ENCODE measurements at places on chromosomes 6 and 20. TPM values are rescaled to one million over a fixed set of nuclear protein-coding genes. Genes with fewer than 3 reads are reported as not detected.

Gene ECT2L
- total RNA-seq, result not detected

Gene DACT2
- total RNA-seq, result not detected

Gene MAP3K4
- 12.7 TPM for total RNA-seq

Gene LCA5
- 1.3 TPM for total RNA-seq

Gene ENPP1
- 1.7 TPM for total RNA-seq

Gene CST2
- total RNA-seq, result not detected

Gene ULBP1
- total RNA-seq, result 7.2 TPM

All from NCI-H460 (cell line).